MG63 (cell line): ENCODE measurements at places on chromosomes 11 and 22. TPM values are rescaled to one million over a fixed set of nuclear protein-coding genes. Genes with fewer than 3 reads are reported as not detected.
A peak's percentile ranks its signal among the peaks of the same experiment; 100 is the strongest.

Gene CBLIF
- total RNA-seq, result not detected in 2 replicates

GRCh38 chr11:110566577-110566976, 136.8 kb downstream of the FDX1 start:
- DNase-seq, result no peak

Gene CNGA4
- total RNA-seq, result not detected in 2 replicates

DNA sequence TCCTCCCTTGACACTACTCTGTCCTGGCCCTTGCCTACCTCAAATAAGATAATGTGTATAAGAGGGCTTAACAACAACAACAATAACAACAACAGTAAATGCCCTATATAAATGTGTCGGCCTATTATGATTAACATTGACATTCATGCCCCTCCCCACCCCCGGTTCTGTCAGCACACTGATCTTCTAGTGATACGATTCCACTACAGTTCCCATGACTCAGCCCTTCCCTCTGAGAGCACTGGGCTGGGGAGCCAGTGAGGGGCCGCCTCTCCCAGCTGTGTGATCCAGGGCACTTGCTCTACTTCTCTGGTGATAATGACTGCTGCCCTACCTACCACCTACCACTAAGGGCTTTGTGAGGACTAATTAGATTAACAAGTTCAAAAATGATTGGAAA, 92.2 kb upstream of the PHOX2A start:
- DNase-seq, result no peak

Gene ZNF215
- total RNA-seq, result 6.2 and 8.0 TPM in 2 replicates

- peak; percentile 11 for DNase-seq
These were observed 27.7 kb downstream of the LRP4 start for GRCh38 chr11:46890665-46891064.
